ENCODE measurements at places on chromosomes 7 and 10. TPM values are rescaled to one million over a fixed set of nuclear protein-coding genes. Genes with fewer than 3 reads are reported as not detected.

The MYH16 gene
- total RNA-seq = 0.78 TPM

The CYP3A4 gene
- total RNA-seq = not detected

The UTF1 gene
- total RNA-seq = not detected

The REEP3 gene
- total RNA-seq = 101 TPM

The WEE2 gene
- total RNA-seq = 0.05 TPM

The FAM221A gene
- total RNA-seq = 16.6 TPM

The ECHS1 gene
- total RNA-seq = 108 TPM

The TEX47 gene
- total RNA-seq = not detected

The CADPS2 gene
- total RNA-seq = 3.4 TPM

The CNPY4 gene
- total RNA-seq = 37.3 TPM

The NUDT1 gene
- total RNA-seq = 112 TPM

The NAT16 gene
- total RNA-seq = 0.93 TPM

The SLC26A4 gene
- total RNA-seq = not detected

The ASB15 gene
- not detected for total RNA-seq

The CFAP70 gene
- total RNA-seq = 0.36 TPM

The RGS10 gene
- 74.7 TPM for total RNA-seq

The TCAF2 gene
- 0.36 TPM for total RNA-seq

The AGMO gene
- not detected for total RNA-seq

The SAMD9L gene
- 37.7 TPM for total RNA-seq

The SLC18A3 gene
- not detected for total RNA-seq

The PCLO gene
- 44.4 TPM for total RNA-seq

The VSTM4 gene
- 2.6 TPM for total RNA-seq

The SFTPA2 gene
- total RNA-seq = not detected

The MORN4 gene
- 6.2 TPM for total RNA-seq

The OR2A12 gene
- total RNA-seq = not detected

The LYZL1 gene
- total RNA-seq = not detected

The MMP21 gene
- not detected for total RNA-seq

The PBLD gene
- total RNA-seq = 9.2 TPM

The ELFN1 gene
- 5.3 TPM for total RNA-seq

The TMEM184A gene
- total RNA-seq = 3.6 TPM

The PTPN20 gene
- total RNA-seq = not detected

The ANKRD30A gene
- not detected for total RNA-seq

The TAS2R38 gene
- not detected for total RNA-seq

The CYP26C1 gene
- total RNA-seq = 0.02 TPM

The DNTT gene
- not detected for total RNA-seq
